CD4-positive, alpha-beta T cell treated with Interferon alpha-2 for 1 hour (primary cell): ENCODE measurements at places on chromosomes 12 and 14.

- DNase-seq, result no peak
Observed at GRCh38 chr12:12166751-12167150, 96.0 kb downstream of the BCL2L14 start.

DNA sequence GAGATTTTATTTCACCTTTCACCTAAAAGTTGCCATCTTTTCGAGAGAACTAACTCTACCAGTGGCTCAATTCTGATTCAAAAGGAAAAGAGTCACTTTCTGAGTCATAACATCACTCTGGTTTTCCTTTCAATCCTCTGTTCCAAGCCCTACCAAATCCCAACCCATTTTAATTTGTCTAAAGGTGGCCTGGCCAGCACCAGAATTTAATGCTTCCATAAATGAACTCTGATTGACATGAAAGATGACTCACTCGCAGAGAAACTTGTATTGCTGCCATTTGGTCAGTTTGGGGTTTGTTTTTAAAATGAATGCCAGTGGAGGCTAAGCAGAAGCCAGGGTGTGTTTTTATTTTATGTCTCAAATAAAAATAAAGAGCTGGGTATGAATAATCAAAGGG is 117.4 kb upstream of the SOX5 start:
- DNase-seq, result no peak

- peak; percentile 80 for DNase-seq
Observed at GRCh38 chr14:20327005-20327869, 5.8 kb downstream of the CCNB1IP1 start.

DNA sequence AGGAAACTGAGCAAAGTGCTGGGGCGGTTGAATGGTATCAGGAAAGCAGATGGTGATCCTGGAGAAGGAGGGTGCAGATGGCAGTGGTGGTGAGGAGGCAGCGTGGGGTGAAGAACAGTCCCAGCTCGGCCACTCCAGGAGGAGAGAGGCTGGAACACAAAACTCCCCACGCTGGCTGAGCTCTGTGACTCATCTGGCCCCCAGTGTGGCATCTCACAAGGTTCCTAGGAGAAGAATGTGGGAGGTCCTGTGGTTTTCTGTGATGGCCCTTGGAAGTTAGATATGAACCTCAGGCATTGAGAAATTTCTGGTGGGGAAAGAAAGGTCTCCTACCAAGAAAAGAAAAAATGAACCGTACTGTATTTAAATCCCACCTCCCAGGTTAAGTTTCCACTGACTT is 8.0 kb upstream of the NRXN3 start:
- no peak for DNase-seq

DNA sequence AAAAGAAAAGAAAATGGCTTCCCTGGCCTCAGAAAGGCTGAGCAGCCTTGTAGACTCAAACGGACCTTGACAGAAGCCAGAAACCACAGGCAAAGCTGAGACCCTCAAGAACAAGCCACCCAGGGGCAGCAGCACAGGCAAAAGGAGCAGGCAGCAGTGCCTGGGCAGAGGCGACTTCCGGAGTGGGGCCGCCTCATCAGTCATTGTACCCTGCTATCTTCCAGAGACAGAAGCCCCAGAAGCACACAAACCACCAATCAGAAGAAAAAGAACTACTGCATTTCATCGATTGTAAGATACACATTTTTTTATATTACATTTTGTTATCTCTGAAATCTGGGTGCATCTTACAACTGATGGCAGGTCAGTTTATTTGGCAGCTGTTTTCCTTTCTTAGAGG is 58.2 kb upstream of the ZFP36L1 start:
- no peak for DNase-seq

DNA sequence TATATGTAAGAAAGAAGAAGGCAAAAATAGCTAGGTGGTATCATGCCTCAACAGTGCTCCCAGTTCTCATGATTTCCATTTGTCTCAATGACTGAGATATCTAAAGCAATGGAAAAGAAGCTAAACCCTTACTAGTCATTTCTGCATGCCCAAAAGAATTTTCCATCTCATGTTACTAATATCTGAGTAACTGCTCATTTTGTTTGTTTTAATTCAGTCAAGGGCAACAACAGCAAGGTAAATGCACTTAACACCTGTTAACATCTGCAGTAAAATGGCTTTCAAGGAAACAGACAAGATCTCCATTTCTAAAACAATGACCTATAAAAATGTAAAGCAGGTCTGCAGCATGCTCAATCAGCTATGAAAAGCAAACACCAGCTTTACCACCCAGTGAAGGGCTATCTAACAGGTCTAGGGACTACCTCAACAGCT is 19.4 kb upstream of the SELPLG start:
- no peak for DNase-seq

DNA sequence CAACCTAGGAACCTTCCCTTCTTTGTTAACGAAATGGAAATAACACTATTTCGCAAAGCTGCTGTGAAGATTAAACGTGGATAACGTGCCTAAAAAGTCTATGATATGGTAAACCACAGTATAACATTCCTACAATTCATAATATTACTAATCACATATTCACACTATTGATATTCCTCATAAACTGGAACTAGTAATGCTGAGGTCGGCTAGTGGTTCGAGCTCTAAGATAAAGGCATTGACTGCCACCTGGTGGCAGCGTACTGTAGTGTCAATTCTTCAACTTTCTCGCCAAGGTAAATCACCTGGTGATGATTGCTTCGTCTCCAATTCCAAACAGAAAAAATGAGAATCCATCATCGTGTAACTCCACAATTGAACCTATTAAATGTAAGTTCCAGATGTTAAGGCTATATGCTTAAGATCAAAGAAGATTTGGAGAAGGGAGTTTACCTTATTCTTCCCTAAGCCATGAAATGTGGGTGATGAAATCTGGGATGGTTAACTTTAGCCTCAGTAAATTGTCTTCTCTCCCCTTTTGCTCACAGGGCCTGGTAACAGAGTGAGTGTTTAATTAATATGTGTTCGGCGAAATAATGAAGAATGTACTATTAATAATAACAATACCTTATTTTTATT is 197.5 kb upstream of the TMEM132C start:
- DNase-seq, result no peak

- no peak for DNase-seq
Observed at GRCh38 chr12:94813314-94813713, 163.0 kb upstream of the TMCC3 start.

DNA sequence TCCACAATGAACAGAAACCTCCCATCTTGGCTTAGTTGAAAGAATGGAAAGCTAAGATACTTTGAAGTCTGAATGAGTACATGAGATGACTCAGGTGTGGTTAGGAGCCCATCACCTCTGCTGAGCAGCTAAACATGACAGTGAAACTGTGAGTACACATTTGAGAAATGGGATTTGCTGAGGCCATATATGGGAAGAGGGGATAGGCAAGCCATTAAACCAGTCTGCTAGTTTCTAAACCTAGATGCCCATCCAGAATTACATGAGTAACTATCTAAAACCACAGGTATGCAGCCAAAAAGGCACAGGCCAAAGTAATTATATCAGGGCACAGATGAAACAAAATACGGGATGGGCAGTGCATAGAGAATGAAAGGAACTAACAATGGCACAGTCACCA is 41.2 kb downstream of the NKX2-1 start:
- no peak for DNase-seq

- DNase-seq, result no peak
Observed at GRCh38 chr12:53973236-53974042, 513 bp downstream of the HOXC11 start.

DNA sequence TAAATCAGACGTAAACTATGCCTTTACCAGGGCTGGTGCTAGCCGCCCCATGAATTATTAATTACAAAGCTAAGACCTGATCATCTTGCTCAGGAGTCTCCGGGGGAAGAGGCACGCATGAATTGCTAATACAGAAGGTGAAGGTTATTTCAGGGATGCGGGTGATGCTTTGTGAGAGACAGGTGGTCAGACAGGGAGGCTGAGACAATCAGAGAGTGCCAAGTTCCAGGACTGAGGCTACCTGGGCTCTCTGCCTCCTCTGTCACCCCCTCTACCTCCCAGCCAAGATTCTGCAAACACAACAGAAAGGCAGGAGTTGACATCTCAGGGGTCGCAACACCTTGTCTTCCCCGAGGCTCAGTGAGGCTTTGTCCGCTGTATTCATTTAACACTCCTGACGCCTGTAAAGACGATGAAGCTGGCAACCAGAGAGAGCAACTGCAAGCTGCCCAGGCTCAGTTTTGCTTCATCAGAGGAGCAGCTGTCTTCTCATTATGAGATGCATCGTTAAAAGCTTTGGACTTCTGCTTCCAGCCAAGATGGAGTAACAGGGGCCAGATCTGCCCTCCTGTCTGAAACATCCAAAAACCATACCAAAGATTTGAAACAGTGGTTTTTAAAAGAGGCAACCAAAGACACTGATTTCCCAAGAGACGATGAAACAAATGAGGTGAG is 46.6 kb downstream of the PRIMA1 start:
- DNase-seq, result no peak

DNA sequence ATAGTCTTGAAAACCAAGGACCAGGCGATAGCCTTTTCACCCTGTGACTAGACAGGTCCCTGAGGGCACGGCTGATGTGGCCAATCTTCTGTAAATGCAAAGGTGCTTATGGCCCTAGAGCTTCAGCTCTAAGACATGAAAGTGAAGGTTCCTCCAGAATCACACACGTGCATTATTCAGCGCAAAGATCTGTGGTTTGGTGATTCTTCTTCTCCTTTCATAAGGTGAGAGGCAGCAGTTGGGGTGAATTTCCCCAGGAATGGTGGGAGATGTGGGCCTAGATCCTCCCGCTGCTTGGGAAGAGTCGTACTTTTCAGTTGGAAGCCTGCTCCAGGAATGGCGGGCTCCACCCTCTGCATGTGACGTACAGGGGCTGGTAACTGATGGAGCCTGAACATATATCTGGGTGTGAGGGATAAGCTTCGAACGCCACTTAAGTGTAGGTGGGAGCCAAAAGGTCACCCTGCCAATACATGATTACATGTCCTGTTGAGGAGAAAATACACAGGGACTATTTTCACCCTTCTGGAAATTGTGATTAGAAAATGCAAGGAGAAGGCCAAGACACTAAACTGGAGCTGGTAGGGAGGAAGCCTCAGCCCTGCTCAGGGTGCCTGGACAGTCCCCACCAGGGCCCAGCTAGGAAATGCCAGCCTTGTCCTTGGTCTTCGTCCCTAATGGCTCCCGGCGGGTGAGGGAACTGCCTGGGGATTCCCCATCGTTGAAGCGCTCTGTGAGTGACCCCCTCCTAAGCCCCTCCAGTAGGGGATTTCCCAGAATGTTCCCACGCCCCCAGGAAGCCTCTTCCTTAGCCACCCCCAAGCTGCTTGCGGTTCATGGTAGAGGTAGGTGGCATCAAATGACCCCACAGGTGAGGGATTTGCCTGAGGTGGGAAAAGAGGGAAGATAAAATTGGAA is 17.6 kb downstream of the BATF start:
- peak; percentile 74 for DNase-seq
